ENCODE measurements at places on chromosomes 6 and 20.

DNA sequence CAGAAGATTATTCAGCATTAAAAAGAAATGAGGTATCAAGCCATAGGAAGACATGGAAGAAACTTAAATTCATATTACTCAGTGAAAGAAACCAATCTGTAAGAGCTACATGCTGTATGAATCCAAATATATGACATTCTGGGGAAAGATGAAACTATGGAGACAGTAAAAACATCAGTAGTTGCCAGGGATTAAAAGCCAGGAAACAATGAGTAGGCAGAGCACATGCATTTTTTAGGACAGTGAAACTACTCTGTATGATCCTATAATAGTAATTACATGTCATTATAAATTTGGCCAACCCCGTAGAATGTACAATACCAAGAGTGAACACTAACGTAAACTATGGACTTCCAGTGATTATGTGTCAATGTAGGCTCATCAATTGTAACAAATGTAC, 92.8 kb upstream of the RNF217 start:
- DNase-seq, result no peak

- DNase-seq, result no peak
Observed at GRCh38 chr20:36624068-36624943, 18.7 kb downstream of the RAB5IF start.

DNA sequence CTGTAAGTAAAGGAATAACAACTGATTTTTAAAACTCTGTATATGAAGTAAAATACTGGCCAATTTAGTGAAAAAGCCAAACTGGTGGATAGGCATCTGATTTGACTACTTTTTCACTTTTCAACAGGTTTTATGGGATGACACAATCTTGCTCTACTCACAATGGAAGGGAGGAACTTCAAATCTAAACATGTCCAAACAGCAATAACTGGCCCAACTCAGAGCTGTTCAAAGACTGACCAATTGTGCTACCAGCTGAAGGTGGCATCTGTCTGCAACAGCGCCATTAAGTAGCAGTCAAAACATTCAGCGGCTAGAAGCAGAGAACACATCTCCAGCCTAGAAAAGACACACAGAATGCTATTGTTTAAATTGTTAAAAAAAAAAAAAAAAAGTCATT, 44.6 kb downstream of the SESN1 start:
- DNase-seq, result no peak

- DNase-seq, result no peak
Observed at GRCh38 chr20:51298141-51298749, 244.3 kb downstream of the NFATC2 start.

DNA sequence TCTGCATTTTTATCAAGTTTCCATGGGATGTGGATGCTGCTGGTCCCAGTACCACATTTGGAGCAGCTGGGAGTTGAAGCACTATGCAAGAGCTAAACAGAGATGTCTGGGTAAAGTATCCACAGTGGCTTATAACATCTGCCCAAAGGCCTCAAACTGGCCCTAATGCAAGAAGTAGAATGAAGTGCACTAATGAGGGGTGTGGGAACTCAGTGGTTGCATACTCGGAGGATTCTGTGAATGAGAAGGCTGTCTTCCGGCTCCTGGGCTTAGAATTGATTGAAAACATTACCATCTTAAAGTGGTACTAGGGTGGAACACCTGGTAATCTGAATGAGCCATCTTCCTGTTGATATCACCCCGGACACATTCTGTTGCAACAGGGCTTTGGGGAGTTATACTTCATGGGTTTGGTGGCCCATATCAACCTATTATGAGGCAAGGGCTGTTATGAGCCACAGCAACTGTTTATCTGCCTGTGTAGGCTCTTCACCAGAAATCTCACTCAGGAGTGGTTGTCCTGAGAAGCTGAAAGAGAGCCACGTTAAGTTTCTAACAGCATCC, 54.7 kb upstream of the SNRPB2 start:
- no peak for DNase-seq

- no peak for DNase-seq
Observed at GRCh38 chr20:50353289-50353961, 156.8 kb upstream of the PTPN1 start.

DNA sequence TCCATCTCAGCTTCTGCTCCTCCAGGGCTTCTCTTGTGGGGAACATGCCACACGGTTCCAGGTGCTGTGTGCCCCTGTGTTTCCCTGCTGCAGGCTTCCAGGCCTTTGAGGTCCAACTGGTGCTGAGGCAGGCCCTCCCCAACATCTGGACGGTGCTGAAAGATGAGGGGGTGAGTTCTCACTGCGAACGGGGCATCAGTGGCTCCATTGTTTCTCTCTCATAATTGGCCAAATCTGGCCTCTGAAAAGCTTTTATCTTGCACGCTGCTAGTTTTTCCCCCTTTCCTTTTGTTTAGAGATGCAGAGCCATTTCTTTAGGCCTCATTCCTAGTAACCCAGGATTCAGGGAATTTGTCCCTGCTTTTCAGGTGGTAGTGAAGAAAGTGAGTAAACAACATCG, 8.6 kb downstream of the PNLDC1 start:
- DNase-seq, result no peak

DNA sequence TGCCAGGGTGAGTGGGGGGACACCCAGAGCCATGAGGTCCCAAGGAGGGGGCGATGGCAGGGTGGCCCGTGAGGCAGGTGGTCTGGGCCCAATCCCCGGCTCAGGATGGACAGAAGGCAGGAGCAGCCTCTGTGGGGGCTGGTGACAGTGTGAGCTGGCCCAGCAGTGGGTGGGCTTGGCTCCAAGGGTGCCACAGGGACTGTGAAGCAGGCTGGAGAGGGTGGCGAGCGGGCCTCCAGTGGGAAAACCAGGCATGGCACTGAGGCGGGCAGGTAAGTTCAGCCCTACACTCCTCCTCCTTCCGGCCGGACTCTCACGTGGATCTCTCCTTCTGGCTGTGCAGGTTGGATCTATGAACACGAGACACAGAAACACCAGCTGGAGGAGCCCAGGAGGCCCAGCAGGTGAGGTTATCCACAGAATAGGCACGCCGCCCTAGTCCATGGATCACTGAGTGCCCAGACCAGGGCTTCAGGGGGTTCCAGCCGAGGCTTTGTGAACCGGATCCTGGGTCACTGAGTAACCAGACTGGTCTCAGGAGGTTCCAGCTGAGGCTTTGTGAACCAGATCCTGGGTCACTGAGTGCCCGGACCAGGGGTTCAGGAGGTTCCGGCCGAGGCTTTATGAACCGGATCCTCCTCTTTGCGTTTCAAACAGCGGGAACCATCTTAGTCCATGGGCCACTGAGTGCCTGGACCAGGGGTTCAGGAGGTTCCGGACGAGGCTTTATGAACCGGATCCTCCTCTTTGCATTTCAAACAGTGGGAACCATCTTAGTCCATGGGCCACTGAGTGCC, 76.4 kb upstream of the BHLHE23 start:
- DNase-seq, result no peak

DNA sequence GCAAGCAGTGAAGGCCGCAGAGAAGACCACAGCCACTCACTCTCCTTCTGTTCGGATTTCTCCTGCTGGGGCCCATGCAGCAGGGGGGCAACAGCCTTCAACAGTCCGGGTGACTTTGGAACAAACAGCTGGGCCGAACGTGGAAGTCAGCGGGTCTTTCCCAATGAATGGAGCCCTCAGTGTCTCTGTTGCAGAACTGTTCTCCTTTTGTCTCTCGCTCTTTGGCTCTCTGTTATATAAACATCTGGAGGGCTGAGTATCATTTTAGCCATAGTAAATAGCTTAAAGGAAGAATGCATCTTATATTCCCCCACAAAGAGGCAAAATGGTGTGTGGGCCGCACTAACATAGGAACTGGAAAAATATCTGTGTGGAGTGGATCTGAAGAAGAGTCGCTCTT, 136.7 kb upstream of the RALGAPA2 start:
- no peak for DNase-seq

DNA sequence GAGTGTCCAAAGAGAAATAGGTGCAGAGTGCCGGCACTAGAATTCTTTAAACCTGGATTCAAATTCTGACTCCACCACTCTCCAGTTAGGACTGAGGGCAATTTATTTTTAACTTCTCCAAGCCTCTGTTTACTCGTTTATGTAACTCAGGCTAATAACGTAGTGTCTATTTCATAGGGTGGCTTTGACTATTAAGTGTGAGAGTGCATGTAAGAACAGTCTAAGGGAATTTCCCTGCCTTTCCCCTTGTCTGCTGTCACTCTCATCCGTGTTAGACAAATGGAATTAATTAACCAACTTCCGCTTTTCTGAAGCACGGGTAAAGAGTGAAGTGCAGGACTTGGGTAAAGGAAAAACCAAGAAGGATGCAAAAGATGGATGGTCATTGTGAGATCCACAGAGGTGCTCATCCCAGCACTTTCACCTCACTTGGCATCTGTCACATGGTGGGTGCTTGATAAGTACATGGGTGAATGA, 4.1 kb upstream of the ZKSCAN8 start:
- DNase-seq, result no peak
